ENCODE measurements at places on chromosomes 4 and X. TPM values are rescaled to one million over a fixed set of nuclear protein-coding genes. Genes with fewer than 3 reads are reported as not detected.
A peak's percentile ranks its signal among the peaks of the same experiment; 100 is the strongest.

DNA sequence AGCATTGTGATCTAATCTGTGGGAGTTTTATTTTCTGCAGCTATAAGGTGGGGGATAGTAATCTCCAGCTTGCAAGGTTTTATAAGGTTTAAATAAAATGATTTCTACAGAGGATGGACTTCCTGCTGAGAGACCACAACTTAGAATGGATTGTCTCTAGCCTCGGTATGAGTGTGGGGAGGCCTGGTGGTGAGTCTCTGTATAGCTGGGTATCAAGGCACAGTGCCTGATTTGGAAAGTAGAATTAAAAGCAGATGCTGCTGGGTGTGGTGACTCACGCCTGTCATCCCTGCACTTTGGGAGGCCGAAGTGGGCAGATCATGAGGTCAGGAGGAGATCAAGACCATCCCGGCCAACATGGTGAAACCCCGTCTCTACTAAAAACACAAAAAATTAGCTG lies 162.0 kb upstream of the GATB start:
- DNase-seq, result no peak

Gene PLAC8
- 1.1 TPM for total RNA-seq

Gene ZNF711
- 0.62 TPM for total RNA-seq

GRCh38 chr4:85514117-85514516 lies 39.2 kb downstream of the ARHGAP24 start:
- DNase-seq, result no peak

DNA sequence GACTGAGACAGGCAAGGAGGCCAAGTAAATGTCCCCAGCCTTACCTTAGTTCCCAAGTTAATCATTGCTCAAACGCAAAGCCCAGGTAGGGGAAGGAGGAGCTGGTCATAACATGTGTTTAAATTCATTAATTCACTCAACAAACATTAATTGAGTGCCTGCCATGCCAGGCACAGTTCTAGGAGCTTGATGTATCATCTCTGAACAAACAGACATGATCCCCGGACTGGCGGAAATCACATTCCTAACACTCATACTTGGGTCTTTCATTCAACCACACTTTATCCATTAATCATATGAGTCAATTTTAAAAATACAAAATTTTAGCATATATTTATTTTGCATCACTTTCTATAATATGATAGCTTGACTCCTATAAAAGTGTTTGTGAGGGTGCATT lies 335.3 kb upstream of the NOCT start:
- no peak for DNase-seq

DNA sequence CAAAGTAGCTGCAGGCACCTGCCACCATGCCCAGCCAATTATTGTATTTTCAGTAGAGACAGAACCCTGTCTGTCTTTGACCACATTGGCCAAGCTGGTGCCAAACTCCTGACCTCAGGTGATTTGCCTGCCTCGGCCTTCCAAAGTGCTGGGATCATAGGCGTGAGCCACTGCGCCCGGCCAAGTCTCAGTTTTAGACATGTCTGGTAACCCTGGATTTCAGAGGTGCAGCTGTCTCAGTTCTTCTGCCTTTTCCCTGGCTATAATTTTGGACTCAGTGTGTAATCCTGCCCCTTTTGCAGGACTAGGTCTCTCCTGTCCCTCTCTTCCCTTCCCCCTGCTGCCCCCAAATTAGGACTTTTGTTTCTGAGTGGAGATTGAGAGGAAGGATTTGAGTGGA lies 46.6 kb downstream of the FAM193A start:
- DNase-seq, result no peak

- DNase-seq, result no peak
Measured at GRCh38 chrX:17470136-17470535, 95.1 kb downstream of the NHS start.

DNA sequence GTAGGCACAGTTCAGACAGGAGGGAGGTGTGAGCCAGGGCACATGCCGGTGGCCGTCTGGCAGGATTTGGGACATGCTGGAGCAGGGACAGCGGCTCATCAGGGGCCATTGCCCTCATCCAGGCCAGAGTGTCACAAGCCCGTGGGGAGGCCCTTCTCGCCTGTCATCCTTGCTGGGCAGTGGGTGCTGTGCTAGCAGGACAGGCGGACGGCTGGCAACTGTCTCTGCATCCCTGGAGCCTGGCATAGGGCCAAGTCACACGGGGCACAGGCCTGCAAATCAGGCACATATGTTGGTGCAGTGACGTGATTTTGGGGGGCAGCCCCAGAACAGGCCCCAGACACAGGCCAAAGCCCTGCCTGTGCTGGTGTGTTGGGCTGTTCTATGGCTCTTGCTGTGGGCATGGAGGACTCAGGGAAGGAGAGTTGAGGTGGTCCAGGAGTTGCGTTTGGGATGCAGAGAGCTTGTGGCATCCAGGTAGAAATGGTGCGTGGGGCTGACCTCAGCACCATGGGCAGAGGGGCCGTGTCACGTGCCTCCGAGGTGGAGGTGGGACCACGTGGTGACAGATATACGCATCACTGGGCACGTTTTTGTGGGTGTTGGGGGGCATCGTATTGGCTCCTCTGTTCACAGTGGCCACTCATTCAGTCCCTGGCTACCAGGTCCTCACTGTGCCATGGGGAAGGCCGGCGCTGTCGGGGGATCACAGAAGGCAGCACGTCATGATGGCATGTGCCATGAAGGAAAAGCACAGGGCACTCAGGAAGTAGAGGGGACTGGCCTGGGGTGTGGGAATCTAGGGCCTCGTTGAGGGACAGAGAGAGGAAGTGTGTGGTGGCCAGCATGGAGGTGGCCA lies 14.6 kb upstream of the MSANTD1 start:
- no peak for DNase-seq

DNA sequence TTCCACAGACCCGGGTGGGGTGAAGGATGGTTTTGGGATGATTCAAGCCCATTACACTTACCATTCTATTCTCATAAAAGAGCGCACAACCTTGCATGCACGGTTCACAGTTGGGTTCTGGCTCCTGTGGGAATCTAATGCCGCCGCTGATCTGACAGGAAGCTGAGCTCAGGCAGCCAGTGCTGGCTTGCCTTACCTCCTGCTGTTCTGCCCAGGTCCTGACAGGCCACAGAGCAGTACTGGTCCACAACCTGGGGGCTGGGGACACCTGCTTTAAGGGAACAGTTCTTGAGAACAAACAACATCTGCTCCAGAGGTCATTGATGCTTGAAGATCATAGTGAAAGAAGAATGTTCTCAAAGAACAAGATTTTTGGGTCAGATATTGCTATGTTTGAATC lies 8.0 kb upstream of the HS3ST1 start:
- DNase-seq, result no peak

DNA sequence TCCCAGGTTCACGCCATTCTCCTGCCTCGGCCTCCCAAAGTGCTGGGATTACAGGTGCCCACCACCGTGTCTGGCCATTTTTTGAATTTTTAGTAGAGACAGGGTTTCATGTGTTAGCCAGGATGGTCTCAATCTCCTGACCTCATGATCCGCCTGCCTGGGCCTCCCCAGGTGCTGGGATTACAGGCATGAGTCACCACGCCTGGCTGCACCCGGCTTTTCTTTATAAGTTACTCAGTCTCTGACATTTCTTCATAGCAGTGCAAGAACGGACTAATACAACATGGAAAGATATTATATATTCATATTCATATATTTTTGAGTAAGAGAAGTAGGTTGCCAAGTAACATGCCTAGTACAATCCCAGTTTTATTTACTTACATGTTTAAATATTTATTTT lies 22.9 kb downstream of the SHROOM3 start:
- DNase-seq, result no peak

DNA sequence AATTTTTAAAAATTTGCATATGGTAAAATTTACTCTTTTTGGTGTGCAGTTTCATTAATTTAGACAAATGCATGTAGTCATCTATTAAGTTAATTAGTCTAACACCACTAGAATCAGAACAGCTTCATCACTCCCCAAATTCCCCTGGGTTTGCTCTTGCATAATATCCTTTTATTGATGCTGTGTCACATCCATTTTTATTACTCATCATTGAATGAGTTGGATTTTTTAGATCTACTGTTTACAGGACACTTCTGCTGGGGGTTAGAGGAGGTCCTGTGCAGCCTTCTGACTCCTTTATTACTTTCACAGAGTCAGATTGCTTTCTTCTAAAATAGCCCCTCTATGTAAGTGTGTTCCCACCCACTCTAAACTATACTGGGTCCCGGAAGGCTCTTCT lies 65.9 kb downstream of the MTHFD2L start:
- no peak for DNase-seq

Gene TEX13C
- total RNA-seq, result not detected

- DNase-seq, result no peak
Measured at GRCh38 chr4:122633211-122633610, 12.3 kb upstream of the IL21 start.

- DNase-seq, result no peak
Measured at GRCh38 chr4:101174679-101175345, 172.5 kb downstream of the PPP3CA start.

DNA sequence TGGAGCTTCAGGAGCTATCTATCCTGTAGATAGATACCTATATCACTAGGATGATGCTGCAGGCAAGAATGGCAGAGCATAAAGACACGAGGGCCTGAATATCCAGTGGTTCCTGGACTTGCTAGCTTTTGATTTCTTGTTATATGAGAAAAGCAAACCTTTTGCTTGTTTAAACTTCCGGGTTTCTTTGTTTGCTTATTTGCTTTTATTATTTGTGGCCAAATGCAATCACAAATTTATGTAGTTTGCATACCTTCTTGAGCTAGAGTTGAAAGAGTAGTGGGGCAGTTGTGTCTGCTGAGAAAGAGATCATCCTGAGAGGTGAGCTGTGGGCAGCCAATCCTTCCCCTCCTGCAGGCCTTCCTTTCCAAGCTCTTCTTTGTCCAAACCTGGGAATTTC lies 245.7 kb downstream of the AR start:
- DNase-seq, result no peak

Gene SPANXN5
- not detected for total RNA-seq

GRCh38 chr4:117376692-117377091 lies 291.3 kb upstream of the TRAM1L1 start:
- no peak for DNase-seq

- no peak for DNase-seq
Measured at GRCh38 chr4:181307824-181308223, 935.4 kb upstream of the TENM3 start.

DNA sequence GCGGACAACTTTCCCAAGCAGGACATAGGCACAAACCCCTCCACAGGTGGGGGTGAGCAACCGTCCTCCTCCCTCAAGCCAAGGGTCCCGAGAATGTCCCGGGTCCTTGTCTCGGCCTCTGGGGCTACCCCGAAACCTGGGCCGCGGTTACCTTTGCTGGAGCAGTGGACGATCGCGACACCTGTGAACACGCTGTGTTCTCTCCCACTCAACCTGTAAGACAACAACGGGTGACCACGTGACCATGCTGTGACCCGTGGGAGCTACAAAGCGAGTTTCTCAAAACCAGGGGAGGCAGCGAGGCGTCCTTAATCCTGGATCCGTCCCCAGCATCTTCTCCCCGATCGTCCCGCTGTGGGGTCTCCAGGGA lies 17.9 kb downstream of the ASMTL start:
- peak; percentile 15 for DNase-seq

- no peak for DNase-seq
Measured at GRCh38 chrX:8820910-8821527, 19.8 kb upstream of the FAM9A start.

GRCh38 chr4:121336706-121337105 lies 44.1 kb downstream of the QRFPR start:
- DNase-seq, result no peak

Gene FANCB
- total RNA-seq, result 0.94 TPM

- no peak for DNase-seq
Measured at GRCh38 chrX:34341258-34341657, 209.1 kb upstream of the FAM47A start.

Gene SLC10A4
- total RNA-seq, result not detected

GRCh38 chr4:113153529-113154101 lies 104.2 kb downstream of the ANK2 start:
- DNase-seq, result no peak

GRCh38 chrX:15059474-15059873 lies 186.3 kb downstream of the MOSPD2 start:
- no peak for DNase-seq

- DNase-seq, result peak; percentile 41
Measured at GRCh38 chr4:121053601-121054143, 18.7 kb downstream of the NDNF start.

- DNase-seq, result no peak
Measured at GRCh38 chrX:80576806-80577533, 156.7 kb downstream of the TENT5D start.

GRCh38 chrX:47745416-47745815 lies 86.4 kb upstream of the UXT start:
- DNase-seq, result no peak

Gene PABPC1L2B
- total RNA-seq, result not detected

DNA sequence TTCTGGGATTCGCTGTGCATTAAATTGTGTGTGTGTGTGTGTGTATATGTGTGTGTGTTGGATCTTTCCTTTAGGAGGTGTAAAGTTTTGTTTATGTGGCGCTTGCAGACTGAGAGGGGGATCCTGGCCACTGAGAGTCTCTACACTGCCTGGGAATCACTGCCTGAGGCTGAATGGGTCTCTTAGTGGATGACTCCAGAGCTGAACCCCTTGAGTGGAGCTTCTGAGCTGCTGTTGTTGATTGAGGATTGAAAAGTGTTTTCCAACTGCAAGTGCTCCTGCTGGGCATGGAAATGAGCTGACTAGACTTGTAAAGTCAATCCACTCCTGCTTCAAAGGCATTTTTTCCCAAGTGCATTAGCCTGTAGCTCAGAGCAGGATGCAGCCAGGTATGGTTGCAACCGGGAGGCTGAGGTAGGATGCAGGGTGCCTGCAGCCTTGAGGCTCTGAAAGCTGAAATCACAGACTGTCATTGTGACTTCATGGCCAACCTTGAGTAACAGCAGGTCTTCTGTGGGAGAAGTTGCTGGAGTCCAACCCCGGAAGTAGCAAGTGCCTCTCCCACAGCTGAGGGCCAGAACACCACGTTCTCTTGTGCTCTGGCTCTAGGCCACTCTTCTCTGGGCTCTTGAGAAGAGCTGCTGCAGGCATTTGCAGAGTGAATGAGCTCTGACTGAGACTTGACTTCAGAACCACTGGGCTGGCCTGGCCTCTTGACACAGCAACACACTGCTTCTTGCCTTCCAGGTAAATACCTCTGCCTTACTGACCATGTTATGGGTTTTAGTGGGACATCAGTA lies at the start of gene TBX22:
TSS of gene TBX22 (plus strand) at position 613 of the 800 bp plus-strand sequence. CDS start 7,517 bp downstream, outside the sequence.
- DNase-seq, result no peak

DNA sequence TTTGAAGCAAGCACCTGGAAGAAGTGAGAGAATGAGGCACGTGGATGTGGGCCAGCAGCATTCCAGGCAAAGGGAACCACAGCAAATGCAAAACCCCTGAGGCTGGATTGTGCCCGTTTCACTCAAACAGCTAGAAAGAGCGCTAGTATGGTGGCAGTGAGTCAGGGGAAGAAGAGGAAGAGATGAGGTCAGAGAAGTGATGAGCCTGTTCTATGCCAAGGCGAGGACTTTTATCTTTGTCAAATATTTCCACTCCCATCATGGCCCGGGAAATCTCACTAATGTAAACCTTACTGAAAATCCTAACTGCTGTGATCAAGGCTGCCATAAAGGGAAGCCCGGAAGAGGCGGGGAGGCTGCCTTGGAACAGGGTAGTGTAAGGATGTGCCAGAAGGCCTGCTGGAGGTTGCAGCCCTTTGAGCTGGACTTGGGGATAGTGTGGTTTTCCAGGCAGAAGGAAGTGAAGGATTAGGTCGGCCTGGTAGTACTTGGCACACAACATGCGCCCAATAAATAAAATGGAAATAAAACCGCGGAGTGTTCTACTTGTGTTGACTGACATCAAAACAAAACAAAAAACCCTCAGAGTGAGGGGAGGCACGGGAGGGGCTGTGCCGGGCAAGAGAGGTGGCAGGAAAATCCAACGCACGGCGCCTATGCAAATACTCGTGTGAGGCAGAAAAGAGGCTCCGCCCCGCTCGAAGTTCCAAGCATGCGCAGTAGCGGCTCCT lies 1.2 kb upstream of the CDK16 start:
- DNase-seq, result peak; percentile 40

GRCh38 chr4:53137468-53137867 lies 228.4 kb downstream of the SCFD2 start:
- no peak for DNase-seq
